ENCODE measurements at places on chromosomes 13 and 19. TPM values are rescaled to one million over a fixed set of nuclear protein-coding genes. Genes with fewer than 3 reads are reported as not detected.

DNA sequence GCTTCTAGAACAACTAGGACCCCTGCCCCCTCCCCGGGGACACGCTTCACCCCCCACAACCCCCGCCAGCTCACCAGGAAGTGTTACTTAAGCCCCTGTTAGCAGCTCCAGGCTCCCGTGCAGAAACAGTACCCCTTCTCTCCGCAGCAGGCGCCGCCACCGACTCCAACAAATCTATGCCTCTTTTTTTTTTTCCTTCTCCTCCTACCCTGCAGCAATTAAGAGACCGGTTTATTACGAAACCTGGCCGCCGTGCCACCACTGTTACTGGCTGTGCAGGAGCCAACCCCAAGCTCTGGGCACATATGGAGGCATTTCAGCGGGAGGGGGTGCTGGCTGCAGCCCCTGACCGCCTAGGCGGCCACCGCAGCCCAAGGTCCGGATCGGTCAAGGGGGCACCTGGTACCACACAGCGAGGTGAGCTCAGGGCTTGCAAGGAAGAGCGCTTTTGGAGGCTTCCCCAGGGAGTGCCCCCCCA lies 2.4 kb downstream of the GADD45B start:
- peak; percentile 83 for DNase-seq

DNA sequence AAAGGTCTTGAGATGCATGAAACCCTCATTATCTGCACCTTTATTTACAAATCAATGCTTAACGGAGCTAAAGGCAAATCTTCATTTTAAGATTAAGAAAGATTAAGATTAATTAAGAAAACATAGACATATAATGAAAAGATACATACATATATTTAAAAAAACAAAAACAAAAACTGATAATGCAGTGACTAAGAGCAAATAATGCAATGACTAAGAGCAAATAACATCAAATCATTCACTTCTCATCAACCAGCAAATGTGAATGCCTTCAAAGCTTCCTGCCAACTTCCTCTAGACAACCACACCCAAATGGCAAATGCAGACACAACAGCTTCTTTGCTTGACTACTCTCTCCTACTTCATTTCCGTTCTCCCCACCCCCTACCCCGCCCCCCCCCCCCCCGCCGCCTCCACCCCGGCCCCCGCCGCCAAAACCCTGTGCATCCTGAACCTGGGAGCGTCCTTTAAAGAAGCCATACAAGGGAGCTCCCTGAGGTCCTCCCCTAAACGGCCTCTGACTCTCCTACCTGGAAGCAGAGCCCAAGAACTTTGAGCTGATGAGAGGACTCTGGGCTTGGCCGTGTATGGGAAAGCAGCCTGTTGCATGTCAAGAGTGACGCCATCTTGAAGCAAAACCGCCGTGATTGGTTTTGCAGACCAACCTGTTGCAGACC lies 24.5 kb downstream of the TEX101 start:
- peak; percentile 65 for DNase-seq

DNA sequence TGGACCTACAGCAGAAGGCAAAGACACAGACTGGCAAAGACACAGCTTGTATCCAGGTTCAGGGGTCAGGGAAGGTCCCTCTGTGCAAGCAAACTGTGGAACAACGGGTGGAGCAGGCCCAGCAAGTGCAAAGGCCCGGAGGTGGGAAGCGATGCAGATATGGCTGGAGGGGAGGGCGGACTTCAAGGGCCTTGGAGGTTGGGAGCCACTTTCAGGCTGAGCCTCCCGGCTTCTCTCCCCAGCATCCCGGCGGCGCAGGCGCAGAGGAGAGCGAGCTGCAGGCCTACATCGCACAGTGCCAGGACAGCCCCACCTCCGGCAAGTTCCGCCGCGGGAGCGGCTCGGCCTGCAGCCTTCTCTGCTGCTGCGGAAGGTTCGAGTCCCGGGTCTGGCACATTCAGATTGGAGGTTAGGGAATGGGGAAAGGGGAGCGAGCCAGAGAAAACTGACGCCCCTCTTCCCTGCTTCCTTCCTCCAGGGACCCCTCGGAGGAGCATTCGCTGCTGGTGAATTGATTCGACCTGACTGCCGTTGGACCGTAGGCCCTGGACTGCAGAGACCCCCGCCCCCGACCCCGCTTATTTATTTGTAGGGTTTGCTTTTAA lies 2.1 kb upstream of the PNPLA6 start:
- DNase-seq: peak; percentile 74

GRCh38 chr13:98947925-98948324 lies 29.9 kb downstream of the DOCK9 start:
- no peak for DNase-seq

RPL13A gene
- total RNA-seq: 2,661 TPM

DNA sequence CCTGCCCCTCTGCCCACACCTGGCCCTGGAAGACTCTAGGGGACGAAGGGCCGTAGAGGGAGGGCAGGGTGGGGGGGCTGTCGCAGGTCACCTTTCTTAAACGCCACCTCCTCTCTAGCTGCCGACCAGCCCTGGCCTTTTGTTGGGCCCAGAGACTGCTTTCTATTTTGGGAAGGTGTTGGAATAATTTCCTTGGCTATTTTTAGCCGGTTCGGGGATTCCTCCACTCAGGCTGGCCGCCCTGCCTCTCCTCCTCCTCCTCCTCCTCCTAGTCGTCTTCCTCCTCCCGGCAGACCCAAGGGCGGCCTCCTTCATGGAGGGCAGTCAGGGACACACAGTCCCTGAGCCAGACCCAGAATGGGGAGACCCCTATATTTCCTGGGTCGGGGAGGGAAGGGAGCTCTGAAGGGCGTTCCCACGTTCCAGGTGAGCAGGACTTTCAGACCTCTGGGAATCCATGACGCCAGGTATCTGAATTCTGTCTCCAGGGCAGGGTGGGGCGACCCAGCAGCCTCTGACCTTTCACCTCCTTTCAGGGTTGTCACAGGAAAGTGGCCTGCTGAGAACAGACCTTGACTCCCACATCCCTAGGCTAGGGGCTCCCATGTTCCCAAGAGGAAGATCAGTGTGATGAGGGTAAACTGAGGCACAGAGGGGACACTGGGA lies 19.9 kb downstream of the GADD45B start:
- no peak for DNase-seq

DNA sequence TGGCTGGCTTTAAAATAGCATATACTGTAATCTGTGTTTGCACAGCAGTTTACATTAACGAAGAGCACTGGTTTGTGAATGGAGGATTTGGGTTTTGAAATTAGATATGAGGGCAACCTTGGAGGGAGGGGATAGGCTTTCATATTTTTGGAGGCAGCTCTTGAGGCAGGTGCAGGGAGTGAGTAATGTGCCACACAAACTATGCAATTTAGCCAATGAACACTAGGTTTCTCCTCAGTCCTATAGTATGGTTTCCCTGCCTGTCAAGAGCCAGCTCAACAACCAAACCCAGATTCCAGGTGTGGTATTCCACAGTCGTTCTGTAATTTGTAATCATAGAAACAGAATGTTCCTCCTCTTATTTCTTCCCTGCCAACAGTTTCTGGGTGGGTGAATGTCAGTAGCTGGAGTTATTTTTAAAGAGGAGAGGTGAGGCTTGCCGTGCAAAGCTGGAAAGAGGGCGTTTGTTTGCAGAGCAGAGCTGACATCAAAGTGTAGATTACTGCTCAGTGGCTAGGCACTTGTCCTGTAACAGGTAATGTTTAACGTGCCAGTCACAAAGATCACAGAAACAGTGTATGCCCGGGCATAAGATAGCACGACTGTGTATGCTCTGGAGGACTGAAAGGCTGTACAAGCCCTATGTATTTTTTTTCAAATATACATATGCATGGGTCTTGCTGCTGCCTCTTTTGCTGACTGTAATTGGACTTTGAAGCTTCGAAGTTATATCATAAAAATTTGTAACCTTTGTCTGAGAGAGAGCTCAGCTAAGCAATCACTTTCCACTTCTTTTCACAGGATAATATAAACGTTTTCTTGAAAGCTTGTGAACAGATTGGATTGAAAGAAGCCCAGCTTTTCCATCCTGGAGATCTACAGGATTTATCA lies 124.2 kb downstream of the LMO7 start:
- no peak for DNase-seq

DNA sequence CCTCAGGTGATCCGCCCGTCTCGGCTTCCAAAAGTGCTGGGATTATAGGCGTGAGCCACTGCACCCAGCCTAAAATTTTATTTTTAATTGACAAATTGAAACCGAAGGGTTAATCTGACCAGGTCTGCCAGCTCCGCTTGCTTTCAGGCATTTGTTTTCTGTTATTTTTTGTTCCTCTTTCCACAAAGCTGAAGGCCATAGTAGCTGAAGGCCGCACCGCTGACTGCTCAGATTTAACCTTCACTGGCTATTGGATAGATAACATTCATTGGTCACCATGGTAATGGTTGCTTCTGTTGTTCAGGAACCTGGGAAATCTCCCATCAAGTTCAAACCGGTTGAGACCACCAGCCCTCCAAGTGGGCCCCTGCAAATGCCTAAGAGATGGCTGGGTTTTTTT lies 124.5 kb upstream of the USP29 start:
- no peak for DNase-seq

DNA sequence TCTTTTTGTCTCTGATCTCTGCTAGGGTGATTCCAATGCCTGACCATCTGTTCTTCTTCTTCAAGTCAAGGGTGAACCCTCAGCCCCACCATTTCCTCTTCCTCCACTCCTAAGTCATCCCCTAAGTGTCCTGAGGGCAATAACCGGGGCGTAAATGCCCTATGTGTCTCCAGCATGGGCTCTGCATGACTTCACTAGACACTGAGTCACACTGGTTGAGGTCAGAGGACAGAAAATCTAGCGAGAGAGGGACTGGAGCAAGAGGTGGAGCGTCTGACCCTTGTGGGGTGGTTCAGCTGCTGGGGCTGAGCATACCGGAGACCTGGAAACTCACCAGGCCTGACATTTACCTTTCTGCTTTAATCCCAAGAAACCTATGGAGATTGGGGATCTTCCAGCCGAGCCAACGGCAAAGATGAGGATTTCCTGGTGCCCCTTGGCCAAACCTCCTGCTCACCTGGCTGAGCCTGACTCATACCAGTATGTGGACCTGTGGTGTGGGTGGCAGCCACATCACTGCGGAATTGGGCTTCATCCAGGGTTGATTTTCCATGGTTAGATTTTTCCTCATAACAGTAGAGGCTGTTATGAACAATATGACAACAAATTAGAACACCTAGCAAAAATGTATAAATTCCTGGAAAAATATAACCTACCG lies 26.9 kb downstream of the SCGB2B2 start:
- no peak for DNase-seq

CNFN gene
- 2.0 TPM for total RNA-seq

C19orf18 gene
- total RNA-seq: 0.11 TPM

Data from Daoy (cell line).